Stimulated activated CD4-positive, alpha-beta T cell treated with anti-CD3 and anti-CD28 coated beads, Interleukin-1b, Interleukin-23, amount 100 ng/mL, for 1 hour (primary cell): ENCODE measurements at places on chromosomes 3 and 15.

DNA sequence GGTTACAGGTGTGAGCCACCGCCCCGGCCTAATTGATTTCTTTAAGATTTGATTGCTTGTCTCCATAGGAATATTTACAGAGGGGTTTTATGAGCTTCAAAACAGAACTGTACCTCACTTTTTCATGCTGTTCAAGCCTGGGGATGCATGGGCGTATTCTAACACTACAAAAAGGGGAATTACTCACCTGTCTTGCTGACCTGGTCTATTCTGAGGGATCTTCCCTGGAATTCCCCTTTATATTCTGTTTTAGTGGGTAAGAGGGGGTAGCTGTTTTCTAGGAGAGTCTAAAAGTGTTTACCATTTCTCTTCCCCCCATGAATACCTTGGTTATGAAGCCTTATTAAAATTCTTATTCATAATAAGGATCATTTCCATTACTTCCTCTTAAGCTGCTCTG lies 48.1 kb downstream of the NME9 start:
- no peak for DNase-seq

- no peak for DNase-seq
These were observed 40.7 kb upstream of the CHST2 start for GRCh38 chr3:143078883-143079282.

GRCh38 chr15:40366457-40367370 lies 8.7 kb downstream of the DISP2 start:
- no peak for DNase-seq

- no peak for DNase-seq
These were observed 75.6 kb upstream of the PRICKLE2 start for GRCh38 chr3:64300790-64301423.

GRCh38 chr15:38530113-38530512 lies 34.5 kb downstream of the RASGRP1 start:
- DNase-seq, result no peak

- DNase-seq, result no peak
These were observed 199.1 kb downstream of the LRRN1 start for GRCh38 chr3:3998140-3998922.

- peak; percentile 20 for DNase-seq
These were observed at the start of gene IGF2BP2 for GRCh38 chr3:185825006-185825638. Gene IGF2BP2, minus strand, starts transcription at chr3:185825042. Its CDS starts 82 bp downstream, at chr3:185824960.

GRCh38 chr3:125375950-125376679 lies 990 bp upstream of the ZNF148 start:
- no peak for DNase-seq

DNA sequence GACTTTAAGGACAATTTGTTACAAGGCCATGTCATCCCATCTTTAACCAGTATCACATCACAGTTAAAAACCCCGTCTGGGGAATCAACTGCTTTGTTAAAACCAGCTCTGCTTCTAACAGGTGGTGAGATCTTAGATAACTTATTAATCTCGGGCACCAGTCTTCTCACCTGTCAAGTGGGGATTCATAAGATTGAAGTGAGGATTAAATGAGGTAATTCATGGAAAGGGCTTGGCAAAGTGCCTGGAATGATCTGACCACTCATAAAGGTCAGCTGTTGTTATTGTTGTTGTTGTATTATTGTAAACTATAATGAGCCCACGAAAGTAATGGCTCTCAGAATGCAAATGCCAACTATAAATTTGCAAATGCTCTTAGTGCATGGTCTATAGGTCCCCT lies 30.1 kb upstream of the SLC24A5 start:
- DNase-seq, result no peak

GRCh38 chr3:51948016-51948580 lies 5.9 kb downstream of the PARP3 start:
- DNase-seq, result no peak

DNA sequence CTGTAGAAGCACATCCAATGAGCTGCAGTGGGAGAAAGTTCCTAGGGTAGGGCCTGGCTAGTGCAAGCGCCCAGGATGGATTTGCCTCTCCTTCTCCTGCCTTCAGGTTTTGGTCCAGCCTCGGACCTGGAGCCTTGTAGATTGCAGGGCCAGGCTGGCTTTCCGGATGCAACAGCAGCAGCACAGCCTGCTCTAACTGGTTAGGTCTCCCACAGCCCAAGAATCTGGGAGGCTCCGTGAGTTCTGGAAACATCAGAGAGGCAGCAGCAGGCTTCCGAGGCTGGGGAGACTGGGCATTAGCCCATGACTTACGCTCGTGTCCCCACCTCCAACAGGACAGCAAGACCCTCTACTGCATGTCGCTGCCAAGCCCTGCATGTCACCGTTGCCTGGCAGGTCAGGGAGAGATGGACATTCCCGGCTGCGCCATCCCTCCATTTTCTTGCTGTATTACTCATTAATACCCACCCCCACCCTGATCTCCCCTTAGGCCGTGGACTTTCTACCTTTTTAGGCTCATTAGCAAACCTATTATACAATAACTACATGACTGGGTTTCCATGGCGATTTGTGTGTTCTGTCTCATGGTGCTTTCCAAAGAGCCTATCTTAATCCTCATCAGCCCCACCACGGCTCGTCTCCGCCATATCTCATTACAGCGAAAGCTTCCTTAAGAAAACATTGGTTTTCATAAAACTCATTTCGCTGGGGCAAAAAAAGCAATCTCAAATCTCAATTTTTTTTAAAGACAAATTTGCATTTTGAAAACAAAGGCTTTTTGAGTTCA lies 40.9 kb upstream of the RGMA start:
- no peak for DNase-seq

- no peak for DNase-seq
These were observed 19.4 kb downstream of the GXYLT2 start for GRCh38 chr3:72907131-72907711.

GRCh38 chr15:75117993-75118392 lies 83.7 kb upstream of the C15orf39 start:
- no peak for DNase-seq

- no peak for DNase-seq
These were observed 47.6 kb upstream of the ATP1B3 start for GRCh38 chr3:141828890-141829289.

GRCh38 chr3:75180945-75181298 lies 483.2 kb upstream of the FRG2C start:
- DNase-seq, result no peak

DNA sequence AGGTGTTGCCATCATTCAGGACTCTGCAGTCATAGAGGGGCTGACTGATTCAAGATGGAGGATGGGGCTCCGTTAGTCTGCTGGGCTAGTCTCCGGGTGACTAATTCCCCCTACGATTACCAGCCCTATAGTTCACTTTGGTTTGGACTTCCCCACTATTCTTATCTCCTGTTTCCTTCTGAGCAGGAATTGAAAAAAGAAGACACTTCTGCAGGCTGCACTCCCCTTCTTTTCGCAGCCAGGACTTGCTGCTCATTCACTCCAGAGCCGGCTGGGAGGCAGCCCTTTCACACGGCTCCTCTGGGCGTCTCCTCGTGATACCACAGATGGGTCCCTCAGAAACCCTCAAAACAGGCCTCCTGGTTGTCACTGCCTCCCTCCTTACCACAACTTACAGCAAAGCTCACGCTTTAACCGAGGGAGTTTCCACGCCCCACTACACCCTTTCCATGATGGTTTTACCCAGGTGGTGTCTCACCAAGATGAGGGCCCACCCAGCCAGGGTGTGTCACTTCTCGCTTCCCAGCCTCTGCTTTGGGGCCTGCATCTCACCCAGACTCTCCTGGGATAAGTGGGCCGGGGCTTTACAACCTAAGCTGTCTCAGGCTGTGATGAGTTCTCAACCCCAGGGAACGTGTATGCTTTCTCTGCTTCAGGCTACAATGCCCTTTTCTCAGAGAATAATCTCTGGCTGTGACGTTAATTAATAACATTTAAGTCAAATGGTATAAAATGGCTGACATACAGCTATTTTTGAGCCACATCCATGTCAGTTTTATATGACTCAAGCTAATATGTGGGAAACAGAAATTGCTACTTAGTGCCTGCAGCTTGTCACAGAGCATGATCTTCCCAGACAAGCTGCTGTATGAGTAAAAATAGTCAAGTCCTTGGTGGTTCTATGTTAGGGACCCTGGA lies 11.9 kb downstream of the CX3CR1 start:
- DNase-seq, result peak; percentile 28

- no peak for DNase-seq
These were observed 250.4 kb downstream of the NTRK3 start for GRCh38 chr15:88006146-88006545.

GRCh38 chr3:194135516-194135805 lies 487 bp upstream of the HES1 start:
- no peak for DNase-seq

DNA sequence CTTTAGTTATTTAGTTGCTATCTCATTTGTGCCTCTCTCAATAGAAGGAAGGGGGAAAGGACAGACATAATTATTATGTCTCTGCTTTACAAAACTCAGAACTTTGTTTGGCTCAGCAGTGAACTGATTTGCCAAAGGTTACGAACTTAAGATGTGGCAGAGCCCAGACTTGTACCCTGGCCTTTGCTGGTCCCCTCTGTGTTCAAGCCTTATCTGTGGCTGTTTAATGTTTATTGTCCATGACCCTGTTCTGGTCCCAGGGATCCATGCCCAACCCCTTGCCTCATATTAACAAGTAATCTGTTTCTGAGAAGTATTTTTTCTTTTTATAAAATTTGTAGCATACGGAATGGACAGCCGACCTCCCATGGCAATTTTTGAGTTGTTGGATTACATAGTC lies 10.7 kb downstream of the SNAPC5 start:
- DNase-seq, result no peak

DNA sequence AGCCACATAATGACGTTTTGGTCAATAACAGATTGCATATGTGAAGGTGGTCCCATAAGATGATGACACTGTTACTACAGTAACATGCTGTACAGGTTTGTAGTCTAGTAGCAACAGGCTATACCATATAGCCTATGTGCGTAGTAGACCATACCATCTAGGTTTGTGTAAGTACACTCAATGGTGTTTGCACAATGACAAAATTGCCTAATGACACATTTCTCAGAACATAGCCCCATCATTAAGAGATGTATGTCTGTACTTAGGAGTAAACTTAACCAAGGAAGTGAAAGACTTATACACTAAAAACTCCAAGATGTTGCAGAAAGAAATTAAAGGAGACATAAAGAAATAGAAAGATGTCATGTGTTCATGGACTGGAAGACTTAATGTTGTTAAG lies 66.2 kb downstream of the RPLP1 start:
- no peak for DNase-seq

DNA sequence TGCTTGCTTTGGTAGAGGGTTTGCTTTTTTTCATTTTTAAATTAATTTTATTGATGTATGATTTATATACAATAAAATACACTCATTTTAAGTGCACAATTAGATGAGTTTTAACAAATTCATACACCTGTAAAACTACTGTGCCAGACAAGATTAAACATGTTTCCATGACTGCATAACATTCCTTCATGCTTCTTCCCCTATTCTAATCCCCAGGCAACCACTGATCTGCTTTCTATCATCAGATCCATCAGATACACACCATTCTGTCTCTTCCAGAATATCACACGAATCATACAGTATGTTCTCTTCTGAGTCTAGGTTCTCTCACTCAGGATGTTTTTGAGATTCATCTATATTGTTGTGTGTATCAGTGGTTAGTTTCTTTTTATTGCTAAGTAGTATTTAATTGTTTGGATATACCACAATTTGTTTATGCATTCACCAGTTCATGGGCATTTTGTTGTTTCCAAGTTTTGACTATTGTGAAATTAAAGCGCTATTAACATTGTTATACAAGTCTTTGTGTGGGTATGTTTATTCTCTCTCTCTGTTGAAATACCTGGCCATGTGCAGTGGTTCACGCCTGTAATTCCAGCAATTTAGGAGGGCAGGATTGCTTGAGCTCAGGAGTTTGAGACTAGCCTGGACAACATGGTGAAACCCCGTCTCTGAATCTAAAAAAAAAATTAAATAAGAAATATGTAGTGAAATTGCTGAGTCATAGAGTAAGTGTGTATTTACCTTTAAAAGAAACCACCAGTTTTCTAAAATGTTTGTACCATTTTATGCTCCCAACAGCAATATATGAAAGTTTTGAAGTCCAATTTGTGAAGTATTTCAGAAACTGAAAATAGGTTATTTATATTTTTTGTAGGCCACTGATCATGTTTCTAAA lies 7.0 kb upstream of the TFG start:
- no peak for DNase-seq

DNA sequence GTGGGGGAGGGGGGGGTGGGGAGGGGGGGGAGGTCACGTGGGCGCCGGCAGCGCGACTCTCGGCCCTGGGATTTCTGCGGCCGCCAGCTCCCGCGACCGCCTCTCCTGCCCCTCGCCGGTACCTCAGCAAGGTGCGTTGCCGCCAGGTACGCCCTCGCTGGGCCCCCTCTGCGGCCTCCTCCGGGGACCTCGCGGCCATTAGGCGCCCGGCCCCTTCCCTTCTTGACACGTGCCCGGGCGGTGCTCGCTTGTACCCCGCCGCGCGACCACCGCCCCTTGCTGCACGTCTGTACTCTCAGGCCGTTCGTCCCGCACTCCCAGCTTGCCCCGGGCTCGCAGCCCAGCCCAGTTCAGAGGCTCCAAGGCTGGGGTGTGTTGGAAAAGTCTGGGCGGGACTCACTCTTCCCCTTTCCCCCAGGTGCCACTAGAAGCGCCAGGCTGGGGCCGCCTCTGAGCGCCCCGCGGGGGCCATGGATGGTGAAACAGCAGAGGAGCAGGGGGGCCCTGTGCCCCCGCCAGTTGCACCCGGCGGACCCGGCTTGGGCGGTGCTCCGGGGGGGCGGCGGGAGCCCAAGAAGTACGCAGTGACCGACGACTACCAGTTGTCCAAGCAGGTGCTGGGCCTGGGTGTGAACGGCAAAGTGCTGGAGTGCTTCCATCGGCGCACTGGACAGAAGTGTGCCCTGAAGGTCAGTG lies at the start of gene MAPKAPK3:
Gene MAPKAPK3, plus strand, starts transcription at position 56 of the 696 bp plus-strand sequence. Its CDS starts 415 bp downstream, at position 471.
- DNase-seq, result no peak

DNA sequence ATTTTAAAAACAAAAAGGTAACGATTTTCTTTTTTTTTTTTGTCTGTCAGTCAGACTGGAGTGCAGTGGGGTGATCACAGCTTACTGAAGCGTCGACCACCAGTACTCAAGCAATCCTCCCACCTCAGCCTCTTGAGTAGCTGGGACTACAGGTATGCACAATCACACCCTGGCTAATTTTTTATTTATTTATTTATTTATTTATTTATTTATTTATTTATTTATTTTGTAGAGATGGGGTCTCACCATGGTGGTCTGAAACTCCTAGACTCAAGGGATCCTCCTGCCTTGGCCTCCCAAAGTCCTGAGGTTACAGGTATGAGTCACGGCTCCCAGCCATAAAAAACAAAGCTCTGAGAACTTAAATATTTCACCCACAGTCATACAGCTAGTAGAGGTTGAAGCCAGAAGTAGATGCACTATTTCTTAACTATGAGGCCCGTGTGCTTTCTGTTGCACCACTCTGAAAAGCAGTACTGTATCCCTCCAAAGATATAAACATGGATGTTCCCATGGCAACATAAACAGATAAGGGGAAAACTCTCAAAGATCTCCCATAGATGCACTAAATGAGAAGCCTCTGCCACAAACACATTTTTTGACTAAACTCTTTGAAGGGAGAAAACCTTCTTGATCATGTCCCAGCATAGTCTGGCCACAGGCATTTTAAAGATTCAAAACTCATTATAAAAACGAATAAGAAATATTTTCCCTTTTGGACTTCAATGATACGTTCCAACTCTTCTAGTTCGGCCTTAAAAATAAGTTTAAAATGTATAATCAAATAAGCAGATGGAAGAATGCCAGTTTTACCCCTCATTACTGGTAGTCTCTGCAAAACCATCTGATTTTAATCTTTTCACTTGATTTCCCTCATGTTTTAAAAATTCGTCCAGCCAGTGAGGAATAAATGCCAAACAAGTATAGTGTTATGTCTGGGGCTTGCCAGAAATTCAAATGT lies 162.3 kb upstream of the ARHGEF26 start:
- DNase-seq, result no peak

- DNase-seq, result no peak
These were observed 15.5 kb downstream of the ANO10 start for GRCh38 chr3:43606284-43606683.

GRCh38 chr15:77002954-77003912 lies 8.3 kb downstream of the PSTPIP1 start:
- DNase-seq, result no peak
